ENCODE measurements at places on chromosomes 4 and X.

GRCh38 chrX:57156397-57157049 lies 19.3 kb upstream of the SPIN2A start:
- no peak for DNase-seq

DNA sequence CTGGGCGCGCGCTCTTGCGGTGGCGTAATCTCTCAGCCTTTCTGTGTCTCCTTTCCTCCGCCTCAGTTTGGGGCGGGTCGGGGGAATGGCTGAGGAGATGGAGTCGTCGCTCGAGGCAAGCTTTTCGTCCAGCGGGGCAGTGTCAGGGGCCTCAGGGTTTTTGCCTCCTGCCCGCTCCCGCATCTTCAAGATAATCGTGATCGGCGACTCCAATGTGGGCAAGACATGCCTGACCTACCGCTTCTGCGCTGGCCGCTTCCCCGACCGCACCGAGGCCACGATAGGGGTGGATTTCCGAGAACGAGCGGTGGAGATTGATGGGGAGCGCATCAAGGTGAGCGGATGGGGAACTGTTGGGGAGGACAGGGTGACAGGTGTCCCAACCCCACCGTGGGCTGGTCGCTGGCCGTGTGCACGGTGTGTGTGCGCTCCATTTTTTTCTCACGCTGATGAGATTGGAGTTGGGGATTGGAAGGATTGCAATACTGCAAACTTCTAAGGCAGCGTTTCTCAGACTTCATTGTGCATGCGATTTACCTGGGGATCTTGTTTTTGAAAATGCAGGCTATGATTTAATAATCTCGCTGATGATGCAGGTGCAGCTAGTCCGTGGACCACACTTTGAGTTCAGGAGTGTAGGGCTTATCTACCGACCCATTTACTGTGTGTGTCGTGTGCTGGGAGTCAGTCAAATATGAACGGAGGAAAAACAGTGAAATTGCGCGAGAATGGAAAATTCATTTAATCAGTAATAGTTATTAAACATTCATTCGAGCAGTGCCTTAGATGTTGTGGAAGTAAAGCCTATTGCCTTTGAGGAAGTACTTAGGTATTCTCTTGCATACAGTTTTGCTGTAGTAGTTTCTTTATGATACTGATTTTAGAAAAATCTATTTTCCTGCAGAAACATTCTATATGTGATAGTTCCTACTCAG lies at the start of gene RAB33B:
Gene RAB33B, plus strand, starts transcription at position 11 of the 935 bp plus-strand sequence. Its CDS starts 75 bp downstream, at position 86.
- DNase-seq, result no peak

DNA sequence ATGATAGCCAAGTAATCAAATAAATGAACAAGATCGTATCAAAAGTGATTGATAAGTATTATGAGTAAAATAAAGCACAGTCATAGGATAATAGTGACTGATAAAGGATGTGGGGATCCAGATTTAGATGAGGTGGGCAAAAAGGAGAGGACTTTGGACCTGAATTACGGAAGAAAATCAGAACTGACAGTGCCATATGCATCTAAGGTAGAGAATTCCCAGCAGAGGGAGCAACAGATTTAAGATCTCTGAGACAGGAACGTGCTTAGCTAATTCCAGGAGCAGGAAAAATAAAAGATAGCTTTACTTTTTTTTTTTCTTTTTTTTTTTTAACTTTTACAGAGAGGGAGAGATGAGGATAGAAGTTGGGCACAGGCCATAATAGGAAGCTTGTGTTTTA lies 189.9 kb downstream of the NWD2 start:
- DNase-seq, result no peak

DNA sequence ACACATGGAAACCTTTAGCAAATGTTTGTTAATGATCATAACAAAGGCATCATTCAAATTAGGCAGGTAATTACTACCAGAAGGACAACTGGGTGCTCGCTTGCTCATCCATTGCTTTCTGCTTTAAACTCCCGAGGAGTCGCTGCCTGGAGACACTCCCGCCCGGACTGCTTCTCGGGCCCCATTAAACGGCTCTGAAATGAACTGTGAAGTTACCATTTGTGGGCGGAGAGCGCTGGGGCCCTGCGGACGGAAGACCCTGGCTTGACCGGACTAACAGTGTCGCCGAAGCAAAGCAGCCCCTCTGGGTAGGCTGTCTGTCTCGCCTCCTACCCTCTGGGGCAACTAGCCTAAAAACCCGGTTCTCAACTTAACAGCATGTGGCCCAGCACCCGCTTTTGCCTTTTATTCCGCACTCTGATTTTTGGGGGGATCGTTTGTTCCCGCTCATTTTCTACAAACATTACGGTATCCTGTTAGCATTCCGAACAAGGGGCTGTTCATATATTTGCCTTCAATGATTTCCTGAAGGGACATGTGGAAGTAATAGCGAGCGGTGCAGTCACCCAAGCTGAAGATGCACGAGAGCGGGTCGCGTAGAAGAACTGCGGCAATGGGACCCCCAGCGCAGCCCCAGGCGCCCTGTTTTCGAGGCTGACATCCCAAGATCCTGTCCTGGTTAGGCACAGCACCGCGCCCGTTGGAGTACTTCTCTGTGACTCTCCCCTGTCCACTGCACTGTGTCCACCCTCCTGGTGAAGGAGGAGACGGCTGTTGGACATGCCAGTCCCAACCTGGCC lies 1.6 kb upstream of the PDGFRA start:
- DNase-seq, result no peak

DNA sequence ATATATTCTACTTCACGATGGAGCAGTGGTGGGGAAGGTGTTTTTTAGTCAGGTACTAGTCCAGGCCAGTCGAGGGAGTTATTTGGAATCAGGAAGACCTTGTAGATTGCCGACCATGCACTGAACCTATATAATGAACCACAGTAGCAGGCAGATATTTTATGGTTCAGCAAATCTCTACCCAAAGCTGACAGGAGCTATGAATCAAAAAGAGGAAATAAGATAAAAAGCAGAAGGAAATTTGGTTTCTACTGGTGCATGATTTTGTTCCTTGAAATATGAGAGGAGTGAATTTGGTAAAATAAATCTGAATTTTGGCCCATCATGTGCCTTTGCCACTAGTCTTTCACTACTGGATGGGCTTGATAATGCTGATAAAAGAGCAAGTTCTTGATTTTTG lies 924.3 kb upstream of the DIAPH2 start:
- no peak for DNase-seq

- peak; percentile 11 for DNase-seq
Measured at GRCh38 chr4:83276299-83277040, 8.1 kb downstream of the COQ2 start.

DNA sequence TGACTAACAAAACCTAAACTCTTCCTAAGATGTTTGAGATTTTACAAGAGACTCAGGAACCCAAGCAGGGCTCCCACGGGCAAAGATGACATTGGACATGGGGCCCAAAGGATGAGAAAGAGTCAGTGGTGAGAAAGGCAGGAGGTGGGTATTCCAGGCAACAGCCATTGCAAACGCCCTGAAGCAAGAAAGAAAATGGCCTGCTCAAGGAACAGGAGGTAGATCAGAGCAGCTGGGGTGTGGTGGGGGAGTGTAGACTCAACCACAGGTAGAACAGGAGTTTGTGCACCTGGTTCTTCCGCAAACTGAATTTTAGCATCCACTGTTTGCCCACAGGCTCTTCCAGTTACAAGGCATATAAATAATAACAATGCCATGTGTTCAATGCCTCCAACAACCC lies 3.3 kb downstream of the PPP2R2C start:
- DNase-seq, result no peak

GRCh38 chr4:79638735-79639134 lies 230.7 kb upstream of the GK2 start:
- DNase-seq, result no peak

GRCh38 chr4:76644831-76645485 lies 209.9 kb downstream of the SHROOM3 start:
- no peak for DNase-seq

DNA sequence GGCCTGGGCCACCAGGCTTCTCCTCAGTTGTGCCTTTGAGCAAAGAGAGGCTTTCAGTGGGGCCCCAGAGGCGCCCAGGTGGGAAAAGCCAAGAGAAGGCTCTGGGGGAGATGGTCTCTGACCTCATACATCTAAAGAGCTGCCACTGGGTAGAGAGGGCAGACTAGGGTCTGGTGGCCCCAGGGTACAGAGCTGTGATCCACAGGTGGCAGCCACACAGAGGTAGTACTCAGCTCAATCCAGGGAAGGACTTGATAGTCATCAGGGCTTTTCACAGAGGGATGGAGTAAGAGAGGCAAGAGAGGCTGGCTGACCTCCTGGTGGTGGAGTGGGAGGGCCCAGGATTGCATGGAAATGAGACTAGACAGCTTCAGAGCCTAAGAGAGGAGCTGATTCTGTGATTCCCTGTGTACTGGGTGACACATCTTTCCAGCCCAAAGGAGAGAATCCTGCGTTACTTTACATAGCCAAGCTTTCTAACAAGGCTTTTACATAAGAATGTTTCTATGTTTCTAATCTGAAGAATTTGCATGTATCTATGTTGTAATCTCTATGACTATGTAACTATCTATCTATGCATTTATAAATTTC lies 53.2 kb upstream of the PJA1 start:
- DNase-seq, result no peak

DNA sequence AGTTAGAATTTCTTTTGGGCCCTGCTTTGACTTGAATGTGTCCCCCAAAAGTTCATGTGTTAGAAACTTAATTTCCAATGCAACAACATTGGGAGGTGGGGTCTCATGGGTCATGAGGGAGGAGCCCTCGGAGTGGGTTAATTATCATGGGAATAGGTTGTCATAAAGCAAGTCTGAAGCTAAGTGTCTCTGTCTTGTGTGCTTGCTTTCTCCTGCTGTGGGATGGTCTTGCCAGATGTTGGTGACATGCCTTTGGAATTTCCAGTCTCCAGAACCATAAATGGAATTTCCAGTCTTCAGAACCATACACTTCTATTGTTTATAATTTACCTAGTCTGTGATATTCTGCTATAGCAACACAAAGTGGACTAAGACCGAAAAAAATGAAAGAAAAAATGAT lies 71.6 kb downstream of the RASL11B start:
- no peak for DNase-seq

GRCh38 chr4:124711471-124712371 lies 811 bp downstream of the ANKRD50 start:
- peak; percentile 1 for DNase-seq

- DNase-seq, result no peak
Measured at GRCh38 chrX:138648568-138648967, 62.9 kb downstream of the FGF13 start.

DNA sequence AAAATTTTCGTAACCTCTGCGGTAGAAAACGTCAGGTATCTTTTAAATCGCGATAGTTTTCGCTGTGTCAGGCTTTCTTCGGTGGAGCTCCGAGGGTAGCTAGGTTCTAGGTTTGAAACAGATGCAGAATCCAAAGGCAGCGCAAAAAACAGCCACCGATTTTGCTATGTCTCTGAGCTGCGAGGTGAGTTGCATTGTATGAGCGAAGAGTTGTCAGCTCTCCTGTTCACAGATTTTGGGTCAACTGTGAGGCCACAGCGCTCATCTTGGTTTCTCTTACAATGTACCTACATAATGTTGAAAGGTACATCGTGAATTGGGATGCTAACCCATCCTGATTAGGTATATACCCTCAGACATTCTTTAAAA lies 486 bp downstream of the CLCN3 start:
- DNase-seq, result no peak

DNA sequence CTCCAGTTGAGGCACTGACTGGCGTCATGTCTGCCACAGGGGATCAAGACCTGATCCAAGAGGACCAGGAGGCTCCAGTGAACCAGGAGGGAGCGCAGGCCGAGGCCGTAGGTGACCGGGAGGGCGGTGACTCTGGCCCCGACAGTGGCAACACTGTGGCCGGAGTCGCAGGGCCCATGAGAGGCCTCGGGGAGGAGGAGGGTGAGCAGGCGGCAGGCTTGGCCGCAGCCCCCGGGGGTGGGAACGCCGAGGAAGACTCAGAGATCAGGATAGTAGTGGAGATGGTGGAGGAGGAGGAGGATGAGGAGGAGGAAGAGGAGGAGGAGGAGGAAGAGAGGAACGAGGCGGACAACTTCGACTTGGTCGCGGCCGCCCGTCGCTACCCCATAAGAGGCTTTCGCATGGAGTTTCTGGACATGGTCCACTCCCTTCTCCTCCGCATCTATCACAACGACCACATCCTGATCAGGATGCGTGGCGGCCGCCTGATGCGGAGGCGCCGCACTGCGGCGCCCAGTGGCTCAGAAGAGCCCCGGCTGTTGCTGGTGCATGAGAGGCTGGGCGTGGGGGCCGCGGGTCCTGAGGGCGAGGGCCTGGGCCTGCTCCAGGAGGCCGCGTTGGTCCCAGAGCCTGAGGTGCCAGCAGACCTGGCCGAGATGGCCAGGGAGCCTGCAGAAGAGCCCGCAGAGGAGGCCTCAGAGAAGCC lies 560 bp downstream of the CT47C1 start:
- DNase-seq, result no peak

- DNase-seq, result no peak
Measured at GRCh38 chr4:2247128-2248043, 5.5 kb upstream of the HAUS3 start.

- no peak for DNase-seq
Measured at GRCh38 chr4:26126994-26127393, 193.8 kb upstream of the RBPJ start.

DNA sequence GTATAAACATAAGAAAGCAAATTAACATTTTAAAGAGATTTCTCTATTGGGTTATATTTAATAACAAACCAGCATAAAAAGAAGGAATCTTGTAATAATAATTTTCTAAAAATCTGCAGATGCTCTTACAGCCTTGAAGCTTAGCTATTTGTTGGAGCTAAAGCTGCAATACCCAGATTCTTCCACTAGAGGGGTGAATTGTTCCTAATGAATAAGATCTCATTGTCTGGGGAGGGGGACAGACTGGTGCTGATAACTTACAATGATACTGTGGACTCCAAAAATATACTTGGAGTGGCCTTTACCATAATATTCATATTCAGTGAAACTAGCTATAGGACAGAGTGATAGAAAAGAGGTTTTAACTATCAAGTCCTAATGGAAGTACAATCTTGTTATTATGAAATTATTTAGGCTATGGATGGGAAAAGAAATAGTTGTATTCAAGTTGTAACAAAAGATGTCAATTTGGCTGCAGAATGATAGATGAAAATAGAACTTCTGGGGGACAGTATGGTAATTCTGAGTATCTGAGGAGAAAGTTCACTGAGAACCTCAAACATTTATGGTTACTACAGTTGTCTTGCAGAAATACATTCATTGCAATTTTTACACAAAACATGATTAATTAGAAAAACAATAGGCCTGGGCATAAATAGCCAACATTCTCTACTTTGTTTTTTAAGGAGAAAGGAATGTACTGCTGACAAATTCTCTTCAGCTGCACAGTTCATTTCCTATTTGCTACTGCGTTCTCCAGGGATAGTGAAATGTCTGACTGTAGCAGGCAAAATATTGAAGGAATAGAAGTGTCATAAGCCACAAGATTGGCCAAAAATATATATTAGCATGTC lies 443.3 kb downstream of the GBA3 start:
- no peak for DNase-seq
